ENCODE measurements at places on chromosomes 3 and 15.
A peak's percentile ranks its signal among the peaks of the same experiment; 100 is the strongest.

GRCh38 chr3:23238578-23238977 lies 35.5 kb downstream of the UBE2E2 start:
- no peak for DNase-seq

- DNase-seq = no peak
Observed at GRCh38 chr3:195760345-195761122, 39.8 kb downstream of the MUC20 start.

DNA sequence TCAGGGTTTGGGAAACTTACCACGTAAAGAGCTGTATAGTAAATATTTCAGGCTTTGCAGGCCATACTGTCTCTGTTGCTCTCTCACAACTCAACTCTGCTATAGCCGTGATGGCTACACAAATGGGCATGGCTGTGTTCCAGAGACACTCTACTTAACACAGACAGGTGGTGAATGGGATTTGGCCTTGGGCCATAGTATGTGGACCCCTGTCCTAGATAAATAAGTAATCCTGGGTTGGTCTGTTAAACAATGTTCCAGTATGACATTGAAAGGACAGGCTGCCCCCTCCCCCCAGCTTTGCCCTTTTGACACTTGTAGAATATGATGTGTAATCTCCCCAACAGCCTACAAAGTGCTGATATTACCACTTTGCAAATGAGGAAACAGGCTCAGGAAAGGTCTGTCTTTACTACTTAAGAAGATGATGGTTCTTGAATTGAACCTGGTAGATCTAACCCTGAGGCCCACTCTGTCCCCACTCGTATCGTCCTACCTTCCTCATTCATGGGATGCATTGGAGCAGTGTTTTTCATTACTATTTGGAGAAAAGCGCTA lies 38.4 kb downstream of the SLCO3A1 start:
- DNase-seq = no peak

DNA sequence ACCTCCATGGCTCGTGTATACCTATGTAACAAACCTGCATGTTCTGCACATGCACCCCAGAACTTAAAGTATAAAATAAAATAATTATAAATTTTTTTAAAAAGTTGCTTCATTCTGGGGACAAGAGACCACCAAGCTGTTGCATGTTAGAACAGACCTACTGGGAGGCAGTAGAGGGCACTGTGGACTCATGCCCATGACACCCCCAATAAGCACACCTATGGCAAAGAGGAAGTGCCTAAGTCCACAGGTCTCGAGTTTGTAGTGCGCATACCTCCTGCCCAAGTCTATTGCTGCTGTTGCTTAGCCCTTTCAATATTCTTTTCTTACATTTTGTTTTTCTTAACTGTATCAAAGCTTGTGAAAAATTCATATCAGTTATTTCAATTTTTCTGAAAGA lies 267.9 kb upstream of the THBS1 start:
- DNase-seq = no peak

DNA sequence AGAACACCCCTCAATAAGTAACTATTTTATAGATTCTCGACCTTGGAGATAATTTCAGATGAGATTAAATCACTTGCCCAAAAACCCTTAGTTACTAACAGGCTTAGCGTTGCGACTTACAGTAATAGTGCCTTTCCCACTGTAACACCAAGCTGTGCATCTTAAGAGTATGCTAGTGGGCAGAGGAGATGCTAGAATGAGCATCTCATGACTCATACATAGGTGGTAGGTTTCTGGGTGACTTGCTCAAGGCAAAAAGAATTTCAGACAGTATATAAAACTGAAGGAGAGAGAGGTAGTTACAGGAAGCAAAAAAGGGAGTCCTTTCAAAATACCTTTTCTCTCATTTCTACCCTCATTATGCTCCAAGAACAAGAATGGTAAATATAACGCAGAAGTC lies 3.9 kb downstream of the KATNBL1 start:
- no peak for DNase-seq

GRCh38 chr15:80710635-80711554 lies 15.8 kb downstream of the ABHD17C start:
- DNase-seq = peak; percentile 37
